ENCODE measurements at places on chromosomes 7 and 10.

DNA sequence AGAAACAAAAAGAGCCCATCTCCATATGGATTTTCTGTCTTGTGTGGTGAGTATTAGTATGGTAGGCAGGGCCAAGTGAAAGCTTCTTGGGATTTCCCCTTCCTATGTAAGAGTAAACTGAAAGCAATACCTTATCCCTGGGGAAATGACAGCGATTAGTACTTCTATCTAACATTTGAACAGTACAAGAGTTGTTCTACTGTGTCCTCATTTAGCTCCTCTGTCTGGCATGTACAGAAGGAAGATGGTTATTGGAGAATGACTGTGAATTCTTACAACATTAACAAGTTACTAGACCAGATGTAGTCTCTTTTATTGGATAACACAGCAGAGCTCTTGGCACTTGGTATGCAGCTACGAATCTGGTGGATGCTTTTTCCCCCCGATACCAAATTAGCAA lies 17.9 kb upstream of the TRIL start:
- DNase-seq = peak; percentile 13

- no peak for DNase-seq
Measured at GRCh38 chr10:70588859-70589570, 13.5 kb downstream of the PRF1 start.

GRCh38 chr7:105439174-105439893 lies 50.6 kb upstream of the SRPK2 start:
- DNase-seq = peak; percentile 91

GRCh38 chr7:24197852-24198251 lies 86.1 kb upstream of the NPY start:
- DNase-seq = peak; percentile 6

DNA sequence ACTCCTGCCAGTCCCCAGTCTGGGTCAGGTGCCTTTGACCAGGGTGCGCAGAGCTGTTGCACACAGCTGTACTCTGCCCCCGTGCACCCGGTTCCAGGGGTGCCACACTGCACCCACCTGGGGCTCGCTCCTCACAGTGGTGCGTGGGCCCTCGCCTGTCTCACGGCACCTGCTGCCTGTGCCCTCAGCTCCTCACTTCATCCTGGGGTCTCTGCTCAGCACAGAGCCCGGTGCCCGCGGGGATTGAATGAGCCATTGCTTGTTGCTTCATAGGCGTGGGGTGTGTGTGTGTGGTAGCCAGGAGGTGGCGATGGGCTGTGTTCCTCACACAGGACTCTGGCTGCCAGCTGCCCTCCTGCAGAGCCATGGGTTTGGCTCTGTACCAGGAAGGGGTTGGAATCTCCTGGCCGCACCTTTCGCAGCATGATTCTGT lies 18.5 kb downstream of the EIF3B start:
- DNase-seq = peak; percentile 17

DNA sequence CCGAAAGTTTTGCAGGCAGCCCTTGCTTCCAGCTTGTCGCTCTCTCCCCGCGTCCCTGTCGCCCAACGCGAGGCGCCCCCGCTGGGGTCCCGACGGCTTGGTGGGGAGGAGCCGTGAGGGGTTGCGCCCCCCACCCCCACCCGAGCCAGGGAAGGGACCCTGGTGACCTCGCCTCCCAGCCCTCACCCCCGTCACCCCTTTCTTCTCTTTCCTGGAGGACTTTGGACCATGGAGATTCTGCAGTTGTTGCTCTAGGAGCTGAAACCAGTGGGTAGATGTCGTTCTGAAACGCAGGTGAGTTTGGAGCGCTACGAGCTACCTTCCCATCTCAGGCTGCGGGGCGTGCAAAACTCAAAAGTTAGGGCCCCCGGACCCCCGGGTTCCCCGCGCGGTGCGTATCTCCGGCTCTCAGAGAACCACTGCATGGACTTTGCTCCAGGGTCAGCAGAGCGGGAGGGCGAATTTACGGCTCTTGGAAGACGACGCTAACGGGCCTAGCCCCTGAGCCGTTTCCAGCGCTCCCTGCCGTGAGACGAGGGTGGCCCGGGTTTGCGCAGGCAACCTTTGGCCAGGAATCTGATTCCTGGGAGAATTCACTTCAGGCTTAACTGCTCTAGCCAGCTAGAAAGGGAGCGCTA lies 684 bp upstream of the ATXN7L1 start:
- DNase-seq = peak; percentile 71

Data from GM23248 (cell line).